ENCODE measurements at places on chromosomes 3 and 15.
A peak's percentile ranks its signal among the peaks of the same experiment; 100 is the strongest.

GRCh38 chr3:34387826-34388564 lies 589.6 kb downstream of the PDCD6IP start:
- no peak for DNase-seq

GRCh38 chr15:81156324-81156723 lies 22.3 kb downstream of the CFAP161 start:
- DNase-seq, result no peak

DNA sequence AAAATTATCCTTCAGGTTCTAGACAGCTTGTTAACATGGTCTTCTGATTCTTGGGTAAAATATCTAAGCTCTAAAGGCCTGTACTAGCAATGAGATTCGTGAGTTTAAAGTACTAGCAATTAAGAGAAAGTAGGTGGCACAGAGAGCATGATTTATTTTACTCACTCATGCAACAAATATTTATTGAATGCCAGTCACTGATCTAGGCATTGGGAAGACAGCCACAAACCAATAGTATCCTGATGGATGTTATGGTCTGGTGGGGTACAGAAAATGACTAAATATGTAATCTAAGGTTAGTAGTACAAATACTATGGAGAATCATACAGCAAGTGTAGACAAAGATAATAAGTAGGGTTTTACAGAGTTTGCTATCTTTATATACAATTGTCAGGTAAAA lies 751.3 kb downstream of the ZNF385D start:
- DNase-seq, result no peak

- peak; percentile 4 for DNase-seq
These were observed 43.1 kb upstream of the TRPC1 start for GRCh38 chr3:142680710-142681109.

DNA sequence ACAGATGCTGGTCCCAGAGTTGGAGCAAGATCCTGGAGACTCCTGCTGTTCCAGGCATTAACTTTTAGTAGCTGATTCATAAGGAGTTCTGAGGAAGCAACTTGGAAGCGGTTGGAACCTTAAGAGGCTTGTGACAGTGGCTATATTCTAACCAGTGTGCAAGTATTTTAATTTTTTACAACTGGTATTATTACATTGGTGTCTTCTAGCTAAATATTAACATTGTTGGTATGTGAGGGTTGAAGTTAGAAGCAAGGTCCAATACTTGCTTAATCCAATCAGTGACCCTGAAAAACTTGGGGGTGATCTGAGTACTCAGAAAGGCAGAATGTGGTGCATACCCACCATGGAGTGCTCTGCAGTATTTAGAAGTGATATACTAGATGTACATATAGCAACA lies 1.5 kb upstream of the OR4F15 start:
- no peak for DNase-seq

- DNase-seq, result peak; percentile 35
These were observed 46.6 kb upstream of the TNIK start for GRCh38 chr3:171506743-171507319.

DNA sequence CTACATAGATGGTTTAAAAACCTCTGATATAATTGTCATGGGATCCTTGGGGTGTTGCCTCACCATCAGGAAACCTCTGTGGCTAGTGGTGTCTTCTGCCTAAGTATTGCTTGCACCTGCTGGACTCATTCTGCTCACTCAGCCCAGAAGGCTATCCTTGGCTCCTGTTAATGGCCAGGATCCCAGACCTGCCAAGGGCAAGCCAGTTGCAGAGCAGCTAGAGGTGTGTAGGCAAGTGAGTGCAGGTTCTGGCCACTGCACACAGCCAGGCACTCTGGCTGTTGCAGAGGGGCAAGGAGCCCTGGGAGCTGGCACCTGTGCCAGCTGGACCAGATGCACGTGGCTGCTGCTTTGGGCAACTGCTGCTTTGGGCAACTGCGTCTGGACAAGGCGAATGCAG lies 1125.8 kb downstream of the SI start:
- no peak for DNase-seq

GRCh38 chr3:71101014-71101413 lies 482.5 kb downstream of the FOXP1 start:
- peak; percentile 29 for DNase-seq

- DNase-seq, result no peak
These were observed 24.8 kb downstream of the KPNA4 start for GRCh38 chr3:160540551-160540950.

DNA sequence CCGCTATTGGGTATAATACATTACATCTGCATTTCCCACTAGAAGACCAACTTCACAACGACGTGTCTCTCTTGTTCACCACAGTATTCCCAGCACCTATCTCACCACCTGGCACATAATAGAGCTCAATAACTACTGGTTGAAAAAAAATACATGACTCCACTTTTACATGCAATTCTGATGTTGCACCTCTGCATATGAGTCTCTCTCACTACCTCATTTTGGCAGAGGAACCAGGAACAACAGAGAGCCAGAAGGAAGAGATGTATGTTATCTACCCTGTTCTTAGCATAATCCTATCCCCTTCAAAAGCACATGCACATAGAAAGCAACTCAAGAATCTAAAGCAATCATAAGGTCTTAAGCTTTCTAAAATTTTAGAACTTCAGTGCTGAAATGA lies 61.6 kb downstream of the SHQ1 start:
- no peak for DNase-seq

DNA sequence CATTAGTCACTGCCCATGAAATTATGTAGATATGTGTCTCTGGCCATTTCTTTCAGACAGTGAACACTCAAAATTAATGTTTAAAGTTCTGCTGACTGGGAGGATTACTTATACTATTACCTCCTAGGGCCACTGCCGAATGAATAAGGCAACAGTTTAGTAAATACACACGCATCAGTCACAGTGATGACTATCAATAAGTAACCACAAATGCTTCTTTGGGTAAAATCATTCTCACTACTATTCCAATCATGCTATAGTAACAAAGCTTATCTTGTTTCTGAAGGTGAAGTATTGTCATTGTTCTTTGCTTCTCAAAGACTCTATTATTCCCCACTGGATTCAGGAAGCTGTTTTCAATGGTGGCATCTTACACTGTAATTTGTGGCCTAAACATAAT lies 478.8 kb downstream of the EPHA3 start:
- no peak for DNase-seq

- peak; percentile 33 for DNase-seq
These were observed 362.6 kb downstream of the LPP start for GRCh38 chr3:188516515-188516914.

GRCh38 chr15:41928637-41929620 lies 35.1 kb upstream of the SPTBN5 start:
- no peak for DNase-seq

- no peak for DNase-seq
These were observed 33.8 kb upstream of the CTSH start for GRCh38 chr15:78978601-78979179.

DNA sequence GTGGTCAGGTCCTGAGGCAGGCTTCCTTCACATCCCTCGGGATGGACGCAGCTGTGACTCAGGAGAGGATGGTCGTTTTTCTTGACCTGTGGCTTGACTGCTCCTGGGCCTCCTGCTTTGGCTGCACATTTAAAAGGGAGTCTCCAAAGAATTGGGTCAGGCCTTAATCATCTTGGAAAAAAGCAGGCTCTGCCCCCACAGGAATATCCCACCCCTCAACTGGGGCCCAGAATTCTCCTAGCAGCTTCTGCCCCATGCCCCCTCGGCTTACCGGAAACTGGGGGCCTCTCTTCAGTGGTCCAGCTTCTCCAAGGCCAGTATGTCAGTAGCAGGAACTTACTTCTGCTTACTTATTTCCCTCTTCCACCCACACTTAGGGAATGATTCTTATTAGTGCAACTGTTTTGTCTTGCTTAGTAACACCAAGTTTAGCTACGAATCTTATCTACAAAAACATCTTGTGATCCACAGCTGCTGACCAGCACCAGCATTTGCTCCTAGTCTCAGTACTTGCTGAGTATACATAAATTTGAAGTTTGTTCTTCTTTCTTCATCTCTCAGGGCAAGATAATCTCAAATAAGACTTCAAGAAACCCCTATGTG lies 35.7 kb downstream of the ATG7 start:
- no peak for DNase-seq

GRCh38 chr3:73926360-73927202 lies 301.8 kb upstream of the PDZRN3 start:
- no peak for DNase-seq

DNA sequence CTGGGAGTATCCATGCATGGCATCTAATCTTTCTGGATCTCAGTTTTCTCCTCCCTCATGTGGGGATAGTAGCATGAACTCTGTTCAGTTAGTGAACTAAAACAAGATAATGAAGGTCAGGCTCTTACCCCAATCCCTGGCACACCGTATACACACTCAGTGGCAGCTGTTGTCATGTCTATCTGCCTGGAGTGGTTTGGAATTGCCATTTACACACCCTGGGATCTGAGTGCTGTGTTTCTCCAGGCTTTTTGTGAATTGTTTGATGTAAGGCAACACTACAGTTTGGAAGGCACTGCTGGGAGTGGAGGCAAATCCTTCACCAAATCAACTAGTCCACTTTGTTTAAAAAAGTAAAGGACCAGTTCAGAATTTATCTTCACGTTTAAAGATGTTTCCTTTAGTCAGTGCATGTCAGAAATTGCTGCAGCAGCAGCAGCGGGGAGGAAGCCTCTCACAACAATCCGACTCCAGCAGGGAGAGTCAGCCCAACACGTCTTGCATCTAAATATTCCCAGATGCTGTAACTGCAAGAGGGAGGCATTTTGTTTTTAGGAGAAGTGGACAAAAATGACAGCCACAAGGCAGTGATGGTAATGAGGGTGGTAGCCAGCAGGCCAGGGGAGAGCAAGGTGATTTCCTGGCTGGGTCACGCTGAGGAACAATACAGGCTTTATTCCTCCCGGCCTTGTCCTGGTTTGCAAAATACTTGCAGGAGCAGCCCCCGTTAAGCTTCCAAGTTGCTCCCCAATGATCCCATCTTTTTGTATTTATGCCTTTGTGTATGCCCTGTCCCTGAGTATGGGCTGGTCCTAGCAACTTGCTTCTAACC lies 128.5 kb upstream of the LRIG1 start:
- DNase-seq, result no peak

- peak; percentile 78 for DNase-seq
These were observed 13.2 kb upstream of the NMB start for GRCh38 chr15:84671211-84671610.

DNA sequence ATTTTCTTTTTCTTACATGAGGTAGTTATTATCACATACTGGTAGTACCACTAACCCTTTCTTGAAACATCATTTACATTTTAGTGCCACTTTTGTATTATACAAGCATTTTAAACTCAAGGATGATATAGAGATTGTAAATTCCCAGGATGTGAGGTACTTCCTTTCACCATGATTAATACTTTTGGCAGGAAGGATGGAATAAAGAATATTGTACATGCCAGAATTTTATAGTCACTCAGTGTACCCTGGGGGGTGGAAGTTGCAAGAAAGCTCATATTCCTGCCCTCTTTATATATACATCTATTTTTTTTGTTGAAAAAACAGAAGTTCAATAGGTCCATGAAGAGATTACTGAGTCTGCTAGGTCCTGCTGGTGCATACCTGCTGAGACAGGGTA lies 141.0 kb upstream of the PLSCR5 start:
- peak; percentile 70 for DNase-seq

- no peak for DNase-seq
These were observed 3.5 kb downstream of the TSEN2 start for GRCh38 chr3:12487786-12488185.

DNA sequence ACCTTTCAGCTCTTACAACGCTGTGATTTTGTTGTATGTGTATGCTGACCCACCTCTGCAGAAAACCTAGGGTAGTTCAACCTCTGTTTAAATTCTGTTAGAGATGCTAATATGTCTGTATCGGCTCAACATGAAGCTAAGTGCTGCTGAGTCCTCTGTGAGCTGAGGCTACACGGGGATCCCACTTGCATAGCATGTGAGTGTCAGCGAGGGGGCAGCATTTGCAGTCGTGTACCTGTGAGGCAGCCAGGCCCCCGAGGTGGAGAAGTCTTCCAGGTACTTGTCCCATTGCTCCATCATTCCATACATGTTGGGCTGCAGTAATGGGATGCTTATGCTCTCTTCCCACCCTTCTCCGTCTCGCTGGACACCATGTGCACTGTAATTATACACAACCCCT lies 3.7 kb downstream of the MKRN2OS start:
- DNase-seq, result no peak

DNA sequence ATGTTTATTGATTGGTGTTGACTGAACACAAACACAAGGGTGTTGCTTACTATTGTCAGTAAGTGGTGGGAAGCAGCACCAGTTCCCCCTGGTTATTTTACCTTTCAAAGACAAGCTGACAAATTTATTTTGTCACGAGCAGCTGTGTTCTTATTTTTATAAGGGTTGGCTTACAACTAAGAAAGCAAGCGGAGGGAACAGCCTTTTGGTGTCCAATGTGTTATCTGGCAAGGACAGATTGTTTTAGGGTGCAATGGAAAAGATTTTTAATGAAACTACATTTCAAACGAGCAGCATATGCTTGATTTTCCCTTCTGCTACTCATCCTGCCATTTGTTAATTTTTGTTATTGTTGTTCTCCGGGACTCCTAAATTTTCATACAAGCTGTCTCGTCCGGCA lies 920.6 kb upstream of the CFAP20DC start:
- DNase-seq, result no peak

GRCh38 chr3:10741891-10742671 lies 73.9 kb upstream of the SLC6A11 start:
- no peak for DNase-seq

GRCh38 chr3:34013818-34014570 lies 215.6 kb downstream of the PDCD6IP start:
- no peak for DNase-seq

- no peak for DNase-seq
These were observed 78.4 kb upstream of the MRPS22 start for GRCh38 chr3:139265131-139266016.

- DNase-seq, result peak; percentile 86
These were observed 11.7 kb downstream of the ARHGEF26 start for GRCh38 chr3:154132777-154133375.

DNA sequence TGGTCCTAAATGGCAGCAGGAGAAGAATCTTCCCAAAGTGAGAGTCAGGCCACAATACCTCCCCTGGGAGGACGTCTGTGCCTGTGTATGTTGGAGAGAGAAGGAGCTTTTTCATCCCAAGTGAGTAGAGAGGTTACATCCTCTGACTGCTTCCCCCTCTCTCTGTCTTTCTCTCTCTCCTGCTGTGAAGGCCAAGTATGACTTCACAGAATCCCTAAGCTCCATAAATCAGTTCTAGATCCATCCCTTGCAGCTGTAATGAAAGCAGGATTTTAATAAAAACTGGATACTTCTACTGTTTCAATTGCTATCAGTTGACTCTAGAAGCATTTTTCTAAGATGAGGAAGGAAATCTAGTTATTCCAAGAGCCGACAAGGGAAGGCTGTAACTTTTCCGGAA lies 389.1 kb upstream of the PROK2 start:
- no peak for DNase-seq

- no peak for DNase-seq
These were observed 68.1 kb downstream of the TRIM69 start for GRCh38 chr15:44804298-44805046.

GRCh38 chr3:41569632-41570305 lies 370.5 kb downstream of the CTNNB1 start:
- no peak for DNase-seq

DNA sequence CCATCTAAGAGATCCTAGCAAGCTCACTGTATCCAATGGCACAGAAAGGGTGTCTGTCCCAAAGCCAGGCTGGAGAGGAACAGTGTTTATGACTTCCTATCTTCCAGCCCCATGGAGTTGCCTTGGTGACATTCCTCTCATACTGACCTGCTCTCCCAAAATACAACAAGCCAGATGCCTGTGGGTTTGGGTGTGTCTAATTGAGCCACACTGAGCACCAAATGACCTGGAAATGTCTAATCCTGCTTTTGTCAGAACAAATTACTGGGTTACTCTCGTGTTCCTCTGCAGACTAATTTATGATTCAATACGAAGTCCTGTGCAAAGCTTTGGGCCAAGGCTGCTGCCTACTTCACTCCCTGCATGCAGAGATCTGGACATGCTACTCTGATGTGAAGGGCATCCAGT lies 98.1 kb upstream of the STRIT1 start:
- DNase-seq, result no peak

Measured in NCI-H226 (cell line).